ENCODE measurements at places on chromosomes 4 and X. TPM values are rescaled to one million over a fixed set of nuclear protein-coding genes. Genes with fewer than 3 reads are reported as not detected.

- no peak overlapping the region for H3K4me3 ChIP-seq
- peaks cover 12% of the 10 kb centered on the region for H3K4me1 ChIP-seq
- no peak overlapping the region for H3K27ac ChIP-seq
- no peaks in the 10 kb centered on the region for H3K36me3 ChIP-seq
Measured at GRCh38 chr4:98680806-98681205, 22.4 kb upstream of the TSPAN5 start.

DNA sequence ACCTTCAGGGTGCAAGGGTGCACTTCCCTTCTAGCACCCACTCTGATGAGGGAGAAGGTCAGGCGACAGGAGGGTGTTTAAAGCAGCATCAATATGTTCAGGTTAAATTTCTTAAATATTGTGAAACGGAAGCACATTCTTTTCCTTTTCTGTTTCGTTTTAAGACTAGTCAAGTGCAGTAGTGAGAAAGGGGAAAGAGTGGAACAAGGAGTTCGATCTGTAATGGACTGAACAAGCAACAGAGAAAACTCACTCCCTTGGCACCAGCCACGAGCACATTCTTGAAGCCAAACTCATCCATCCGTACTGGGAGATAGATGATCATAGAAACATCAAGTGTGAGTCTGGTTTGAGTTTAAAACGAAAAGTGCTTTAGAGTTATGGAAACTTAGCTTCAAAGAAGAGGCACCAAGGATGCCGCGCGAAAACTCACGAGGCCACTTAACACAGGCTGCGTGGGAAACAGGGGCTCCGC, 815 bp downstream of the FAM53A start:
- peak overlapping the region; percentile 84 for H3K27ac ChIP-seq
- no peaks in the 10 kb centered on the region for H3K27me3 ChIP-seq
- H3K4me3 ChIP-seq = peak overlapping the region; percentile 70
- no peaks in the 10 kb centered on the region for H3K36me3 ChIP-seq
- no peaks in the 10 kb centered on the region for H3K4me1 ChIP-seq

DNA sequence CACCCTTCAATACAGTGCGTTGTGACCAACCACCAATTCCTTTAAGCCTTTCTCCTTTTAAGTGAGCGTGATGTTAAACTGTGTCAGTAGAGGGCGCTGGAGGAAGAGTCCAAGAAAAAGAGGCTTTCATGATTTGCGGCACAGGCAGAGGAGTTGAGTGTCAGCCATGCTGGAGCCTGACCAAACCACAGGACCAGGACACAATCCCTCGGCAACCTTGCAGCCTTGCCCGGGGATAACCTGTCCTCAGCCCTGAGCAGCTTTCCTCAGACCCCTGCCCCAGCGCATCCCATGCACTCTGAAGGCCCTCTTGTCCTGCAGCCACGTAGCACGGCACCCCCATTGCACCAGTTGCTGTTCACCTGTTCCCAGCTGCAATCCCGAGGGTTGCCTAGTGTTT, 53.5 kb upstream of the SMIM31 start:
- no peak overlapping the region for H3K4me3 ChIP-seq
- H3K36me3 ChIP-seq = no peaks in the 10 kb centered on the region
- H3K27me3 ChIP-seq = no peaks in the 10 kb centered on the region

GRCh38 chr4:4780729-4781244, 78.7 kb upstream of the MSX1 start:
- H3K4me1 ChIP-seq = peaks cover 33% of the 10 kb centered on the region
- peak overlapping the region; percentile 70 for H3K27ac ChIP-seq
- peak; percentile 87 for DNase-seq

- DNase-seq = peak; percentile 26
- H3K36me3 ChIP-seq = no peaks in the 10 kb centered on the region
- no peaks in the 10 kb centered on the region for H3K4me1 ChIP-seq
- no peaks in the 10 kb centered on the region for H3K27me3 ChIP-seq
Measured at GRCh38 chrX:101257448-101258258, 33.5 kb downstream of the TAF7L start.

GRCh38 chr4:184513802-184514120, 39.4 kb upstream of the IRF2 start:
- H3K4me1 ChIP-seq = peaks cover 19% of the 10 kb centered on the region
- no peaks in the 10 kb centered on the region for H3K36me3 ChIP-seq
- no peaks in the 10 kb centered on the region for H3K27me3 ChIP-seq
- H3K27ac ChIP-seq = peak overlapping the region; percentile 82
- DNase-seq = no peak

- no peak overlapping the region for H3K4me3 ChIP-seq
- no peaks in the 10 kb centered on the region for H3K36me3 ChIP-seq
- peak overlapping the region; percentile 7 for H3K27ac ChIP-seq
- DNase-seq = peak; percentile 67
Measured at GRCh38 chr4:86939729-86940575, 5.1 kb downstream of the AFF1 start.

DNA sequence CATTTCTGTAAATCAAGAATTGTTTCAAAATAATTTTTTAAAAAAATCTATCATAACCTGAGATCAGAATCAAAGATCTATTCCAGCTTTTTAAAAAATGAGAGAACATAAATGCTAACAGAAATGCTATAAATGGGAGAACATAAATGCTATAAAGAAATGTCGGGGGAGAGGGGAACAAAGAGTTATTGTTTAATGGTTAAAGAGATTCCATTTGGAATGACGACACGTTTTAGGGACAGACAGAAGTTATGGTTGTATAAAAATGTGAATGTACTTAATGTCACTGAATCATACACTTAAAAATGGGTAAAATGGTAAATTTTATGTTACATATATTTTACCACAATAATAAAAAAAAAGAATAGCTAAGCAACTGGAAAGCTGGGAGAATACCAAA, 127.1 kb downstream of the ATRX start:
- no peak overlapping the region for H3K27ac ChIP-seq
- H3K27me3 ChIP-seq = no peaks in the 10 kb centered on the region
- H3K36me3 ChIP-seq = no peaks in the 10 kb centered on the region
- peaks cover under 1% of the 10 kb centered on the region for H3K4me1 ChIP-seq
- no peak overlapping the region for H3K4me3 ChIP-seq

DNA sequence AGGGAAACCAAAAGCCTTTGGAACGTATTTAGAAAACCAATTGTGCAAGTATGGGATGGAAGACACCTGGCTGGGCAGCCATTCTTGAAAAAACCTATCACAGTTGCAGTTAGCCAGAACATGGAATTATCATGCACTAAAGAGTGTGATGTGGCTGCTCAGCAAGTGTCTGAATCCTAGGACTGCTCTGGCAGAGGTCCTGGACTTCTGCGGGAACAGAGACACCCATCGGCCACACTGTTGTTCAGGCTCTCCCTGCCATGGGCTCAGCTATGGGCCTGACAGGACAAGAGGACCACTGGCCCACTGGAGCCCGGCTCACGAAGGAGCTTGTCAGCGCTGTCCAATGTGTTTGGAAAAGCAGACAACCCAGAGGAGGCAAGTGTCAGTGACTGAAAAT, 115.7 kb upstream of the GPC4 start:
- no peaks in the 10 kb centered on the region for H3K4me1 ChIP-seq
- H3K4me3 ChIP-seq = no peak overlapping the region
- no peaks in the 10 kb centered on the region for H3K36me3 ChIP-seq
- DNase-seq = no peak

GRCh38 chr4:24806206-24806990, 11.0 kb downstream of the SOD3 start:
- no peak for DNase-seq
- H3K27ac ChIP-seq = no peak overlapping the region
- H3K27me3 ChIP-seq = no peaks in the 10 kb centered on the region
- H3K36me3 ChIP-seq = 0 out of 2 replicates have a peak, but pooled peaks cover 2% of the 10 kb centered on the region

GRCh38 chrX:103275947-103276567, 493 bp downstream of the TCEAL5 start:
- H3K4me1 ChIP-seq = no peaks in the 10 kb centered on the region
- no peaks in the 10 kb centered on the region for H3K36me3 ChIP-seq
- H3K4me3 ChIP-seq = no peak overlapping the region
- no peaks in the 10 kb centered on the region for H3K27me3 ChIP-seq
- no peak overlapping the region for H3K27ac ChIP-seq
- no peak for DNase-seq

GRCh38 chr4:55080174-55080865, 45.1 kb downstream of the KDR start:
- H3K4me3 ChIP-seq = peak overlapping the region; percentile 65
- DNase-seq = peak; percentile 86
- H3K36me3 ChIP-seq = no peaks in the 10 kb centered on the region

DNA sequence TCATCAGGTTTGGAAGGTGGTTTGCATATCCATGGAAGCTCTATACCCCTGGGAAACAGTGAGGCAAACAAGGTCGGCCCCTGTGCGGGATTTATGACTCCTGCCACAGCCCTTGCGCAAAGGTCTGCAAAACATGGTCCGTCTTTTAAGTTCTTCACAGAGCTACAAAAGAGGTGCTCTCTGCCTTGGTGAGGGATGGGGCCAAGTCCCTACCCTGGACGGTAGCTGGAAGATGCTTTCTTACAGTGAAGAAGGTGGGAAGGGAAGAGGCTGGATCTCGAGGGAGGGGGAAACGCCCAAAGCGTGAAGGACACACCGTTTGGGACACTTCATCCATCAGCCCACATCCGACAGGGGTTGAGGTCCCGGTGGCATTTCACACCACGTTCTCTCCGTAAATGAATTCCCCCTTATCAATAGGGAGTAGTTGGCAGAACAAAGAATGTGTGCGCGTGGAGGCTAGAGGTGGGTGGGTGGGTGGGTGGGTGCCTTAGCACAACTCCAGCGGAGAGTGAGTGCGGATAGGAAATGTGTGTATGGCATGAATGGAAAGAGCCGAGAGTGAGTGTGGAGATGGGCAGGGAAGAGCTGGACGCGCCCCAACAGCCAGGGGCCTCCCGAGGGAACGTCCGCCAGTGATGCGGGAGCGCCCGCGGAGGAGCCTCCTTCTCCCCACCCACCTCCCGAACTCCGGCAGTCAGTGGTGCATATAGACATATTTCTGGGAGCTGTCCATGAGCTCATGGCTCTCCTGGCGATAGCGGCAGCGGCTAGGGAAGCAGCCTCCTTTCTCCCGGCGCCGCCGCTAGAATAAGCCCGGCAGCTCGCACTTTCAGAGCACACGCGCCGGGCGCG, 68.3 kb downstream of the LARP7 start:
- H3K27ac ChIP-seq = no peak overlapping the region
- no peaks in the 10 kb centered on the region for H3K4me1 ChIP-seq
- peak overlapping the region; percentile 59 for H3K4me3 ChIP-seq
- H3K36me3 ChIP-seq = no peaks in the 10 kb centered on the region

- peaks cover 29% of the 10 kb centered on the region for H3K4me1 ChIP-seq
- H3K36me3 ChIP-seq = no peaks in the 10 kb centered on the region
- no peak for DNase-seq
- H3K27ac ChIP-seq = no peak overlapping the region
Measured at GRCh38 chr4:78642934-78643333, 91.4 kb downstream of the ANXA3 start.

Gene DKK2
- total RNA-seq = 8.2 TPM

Gene ANKRD50
- total RNA-seq = 16.4 TPM

Gene FSTL5
- total RNA-seq = not detected

Gene RAB9B
- 0.89 TPM for total RNA-seq

Gene NAT8L
- total RNA-seq = 0.38 TPM

Gene TNIP2
- total RNA-seq = 55.2 TPM

Gene ENPEP
- 0.11 TPM for total RNA-seq

Gene GRK4
- total RNA-seq = 7.1 TPM

Gene ZIC3
- not detected for total RNA-seq

Gene RBM47
- total RNA-seq = 2.0 TPM

Gene PDCL2
- not detected for total RNA-seq
